ENCODE measurements at places on chromosomes 13 and 19.
A peak's percentile ranks its signal among the peaks of the same experiment; 100 is the strongest.

GRCh38 chr19:10510301-10510802, 6.9 kb downstream of the S1PR5 start:
- no peak for DNase-seq

DNA sequence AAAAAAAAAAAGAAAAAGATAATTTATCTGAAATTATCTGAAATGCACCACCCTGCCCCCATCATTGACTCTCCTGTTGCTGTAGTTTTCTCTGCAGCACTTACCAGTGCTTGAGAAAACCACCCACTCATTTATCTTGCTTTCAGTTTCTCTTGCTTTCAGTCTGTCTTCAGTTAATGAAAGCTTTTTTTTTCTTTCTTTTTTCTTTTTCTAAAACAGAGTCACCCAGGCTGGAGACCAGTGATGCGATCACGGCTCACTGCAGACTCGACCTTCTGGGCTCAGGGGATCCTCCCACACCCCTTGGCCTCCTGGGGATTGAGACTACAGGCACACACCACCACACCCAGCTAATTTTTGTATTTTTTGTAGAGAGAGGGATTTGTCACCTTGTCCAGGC, 4.3 kb upstream of the ACP5 start:
- DNase-seq: no peak

DNA sequence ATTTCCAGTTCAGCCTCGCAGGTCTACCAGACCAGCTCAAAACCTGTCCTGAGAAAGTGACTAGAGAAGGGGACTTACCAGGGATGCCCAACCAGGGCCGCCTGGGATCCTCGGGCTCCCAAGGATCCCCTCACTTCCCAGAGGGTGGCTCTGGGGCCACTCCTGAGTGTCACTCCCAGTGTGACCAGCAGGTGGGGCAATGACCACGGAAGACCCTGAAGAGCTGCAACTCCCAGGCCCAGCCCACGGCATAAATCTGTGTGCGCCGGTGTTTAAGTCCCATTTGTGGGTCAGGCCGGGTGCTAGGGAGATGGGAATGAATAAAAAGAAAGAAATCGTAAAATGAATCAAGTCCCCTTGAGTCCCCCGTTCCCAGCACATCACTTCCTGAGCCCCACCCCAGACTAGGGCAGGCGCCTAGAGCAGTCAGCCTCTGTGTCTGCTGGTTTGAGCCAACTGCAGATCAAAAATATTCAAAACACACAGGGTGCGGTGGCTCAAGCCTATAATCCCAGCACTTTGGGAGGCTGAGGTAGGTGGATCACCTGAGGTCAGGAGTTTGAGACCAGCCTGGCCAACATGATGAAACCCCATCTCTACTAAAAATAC, 10.7 kb downstream of the PTGIR start:
- DNase-seq: peak; percentile 81

GRCh38 chr13:100976993-100977392, 302.4 kb upstream of the TMTC4 start:
- no peak for DNase-seq

GRCh38 chr13:110388108-110388943, 81.2 kb downstream of the COL4A2 start:
- DNase-seq: no peak

DNA sequence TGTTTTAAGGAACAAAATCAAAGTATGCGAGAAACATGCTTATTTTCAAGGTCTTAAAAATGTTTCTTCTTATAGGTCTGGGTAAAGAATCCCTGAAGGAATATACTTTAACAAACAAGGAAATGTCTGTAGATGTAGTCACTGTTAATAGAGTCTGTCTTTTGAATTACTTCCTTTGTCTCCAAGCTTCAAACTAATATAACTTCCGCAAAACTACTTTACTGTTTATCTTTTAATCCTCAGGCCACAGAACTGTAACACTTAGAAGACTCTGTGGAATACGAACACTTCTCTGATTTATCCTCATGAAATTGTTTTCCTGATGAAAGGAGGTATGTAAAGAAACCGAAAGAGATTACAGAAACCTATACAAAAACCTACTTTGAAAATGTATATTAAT, 316.0 kb downstream of the PCDH9 start:
- DNase-seq: peak; percentile 42

- no peak for DNase-seq
These were observed 19.6 kb upstream of the SIGLEC6 start for GRCh38 chr19:51550848-51551672.

- DNase-seq: no peak
These were observed 1207.2 kb downstream of the EFNB2 start for GRCh38 chr13:105328212-105328611.

GRCh38 chr19:6358003-6358402, 3.3 kb upstream of the CLPP start:
- no peak for DNase-seq

- no peak for DNase-seq
These were observed 1.4 kb downstream of the SLC1A5 start for GRCh38 chr19:46787040-46787330.

- DNase-seq: peak; percentile 25
These were observed 61.8 kb downstream of the AKAP11 start for GRCh38 chr13:42333613-42334328.

GRCh38 chr19:50203281-50204080, at the start of gene MYH14:
Gene MYH14, plus strand, starts transcription at chr19:50203622. Its CDS starts 6,744 bp downstream, at chr19:50210366.
- DNase-seq: peak; percentile 13

GRCh38 chr19:13277104-13277809, 127.0 kb downstream of the IER2 start:
- peak; percentile 86 for DNase-seq

DNA sequence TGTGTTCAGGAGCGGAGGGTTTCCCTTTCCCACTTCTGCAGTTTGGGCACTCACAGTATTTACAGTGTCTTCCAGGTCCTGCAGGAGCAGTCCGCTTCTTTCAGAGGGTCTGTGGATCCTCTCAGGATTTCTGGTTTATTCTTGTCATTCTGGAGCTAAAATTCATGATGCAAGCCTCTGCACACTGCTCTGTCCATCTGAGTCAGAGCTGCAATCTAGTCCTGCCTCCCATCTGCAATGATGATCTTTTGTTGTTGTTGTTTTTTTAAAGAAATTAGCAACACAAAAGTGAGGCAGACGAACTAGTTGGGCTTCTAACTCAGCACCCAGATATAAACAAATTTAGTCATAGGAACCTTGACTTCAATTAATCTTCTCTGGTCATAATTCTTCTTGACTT, 86.5 kb downstream of the DLEU7 start:
- no peak for DNase-seq

DNA sequence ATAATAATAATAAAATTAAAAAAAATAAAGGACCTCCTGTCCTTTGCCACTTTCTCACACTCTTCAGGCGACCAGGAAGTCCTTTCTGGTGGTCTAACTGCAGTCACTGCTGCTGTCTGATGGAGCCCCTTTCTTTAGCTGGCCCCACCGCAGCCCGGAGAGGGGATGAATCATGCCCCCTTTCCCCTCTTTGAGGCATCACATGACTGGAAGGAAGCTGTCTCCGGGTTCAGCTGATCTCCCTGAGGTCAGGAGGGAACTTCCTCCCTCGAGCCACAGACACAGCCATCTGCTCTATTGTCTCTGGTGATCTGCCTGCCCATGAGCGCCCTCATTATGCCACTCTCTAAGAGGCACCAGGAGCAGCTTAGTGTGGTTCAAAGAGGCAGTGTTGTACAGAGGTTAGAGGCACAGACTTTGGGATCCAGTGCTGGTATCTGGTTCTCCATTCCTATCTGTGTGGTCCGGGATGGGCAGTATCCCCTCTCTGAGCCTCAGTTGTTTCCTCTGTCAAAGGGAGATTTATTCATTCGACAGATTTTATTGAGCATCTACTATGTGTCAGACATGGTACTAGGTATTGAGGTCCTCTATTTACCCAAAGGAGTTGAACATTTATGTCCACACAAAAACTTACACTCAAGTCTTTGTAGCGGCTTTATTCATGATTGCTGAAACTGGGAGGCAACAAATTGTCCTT, 30.0 kb downstream of the VAV1 start:
- peak; percentile 82 for DNase-seq

DNA sequence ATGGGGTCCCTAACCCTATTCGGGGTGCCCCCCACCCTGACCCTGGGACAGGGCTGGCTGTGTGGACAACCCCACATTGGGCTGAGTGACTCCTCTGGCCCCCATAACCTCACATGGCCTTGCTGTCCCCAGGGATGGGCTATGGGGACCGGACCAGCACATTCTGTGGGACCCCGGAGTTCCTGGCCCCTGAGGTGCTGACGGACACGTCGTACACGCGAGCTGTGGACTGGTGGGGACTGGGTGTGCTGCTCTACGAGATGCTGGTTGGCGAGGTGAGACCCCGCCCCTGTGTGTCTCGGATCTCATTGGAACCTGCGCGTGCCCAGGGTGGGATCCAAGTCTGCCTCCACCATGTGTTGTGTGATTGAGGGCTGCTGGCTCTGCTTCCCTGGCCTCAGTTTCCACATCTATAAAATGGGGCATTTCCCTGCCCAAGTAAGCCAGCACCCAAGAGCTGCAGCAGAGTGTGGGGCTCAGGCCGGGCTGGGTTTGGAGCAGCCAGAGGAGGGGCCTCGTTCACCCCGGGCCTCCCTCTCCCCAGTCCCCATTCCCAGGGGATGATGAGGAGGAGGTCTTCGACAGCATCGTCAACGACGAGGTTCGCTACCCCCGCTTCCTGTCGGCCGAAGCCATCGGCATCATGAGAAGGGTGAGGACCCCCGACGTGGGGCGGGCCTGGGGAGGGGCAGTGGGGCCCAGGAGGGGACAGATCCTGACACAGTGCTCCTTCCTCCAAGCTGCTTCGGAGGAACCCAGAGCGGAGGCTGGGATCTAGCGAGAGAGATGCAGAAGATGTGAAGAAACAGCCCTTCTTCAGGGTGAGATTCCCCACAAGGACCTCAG, 4.9 kb downstream of the PTGER1 start:
- DNase-seq: no peak

DNA sequence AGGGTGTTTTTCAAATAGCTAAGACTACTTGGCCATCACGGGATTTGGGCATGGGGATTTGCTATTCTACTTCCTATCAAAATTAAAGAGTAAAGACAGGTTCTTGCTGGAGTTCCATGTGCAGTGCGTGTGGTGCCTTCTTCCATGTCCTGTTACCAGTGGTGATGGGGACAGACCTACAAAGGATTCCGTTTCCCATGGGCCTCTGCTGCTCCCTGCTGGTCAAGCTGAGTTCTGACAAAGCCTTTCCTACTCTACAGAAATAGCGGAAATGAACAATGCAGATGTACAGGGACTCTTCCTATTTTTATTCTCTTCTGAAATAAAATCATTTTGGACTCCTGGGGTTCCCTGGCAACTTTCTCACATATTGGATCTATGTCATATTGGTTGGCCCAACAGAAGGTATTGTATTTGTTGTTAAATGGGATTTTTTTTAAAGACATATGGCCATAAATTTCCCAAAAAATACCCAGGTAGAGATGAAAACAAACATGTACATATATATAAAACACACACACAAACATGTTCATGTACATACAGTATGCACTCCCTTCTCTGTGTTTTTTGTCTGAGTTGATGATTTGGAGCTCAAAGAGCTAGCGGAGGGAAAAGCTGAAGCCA, 90.5 kb upstream of the SLC15A1 start:
- DNase-seq: peak; percentile 75

- no peak for DNase-seq
These were observed 14.3 kb upstream of the FNDC3A start for GRCh38 chr13:48961379-48961778.

DNA sequence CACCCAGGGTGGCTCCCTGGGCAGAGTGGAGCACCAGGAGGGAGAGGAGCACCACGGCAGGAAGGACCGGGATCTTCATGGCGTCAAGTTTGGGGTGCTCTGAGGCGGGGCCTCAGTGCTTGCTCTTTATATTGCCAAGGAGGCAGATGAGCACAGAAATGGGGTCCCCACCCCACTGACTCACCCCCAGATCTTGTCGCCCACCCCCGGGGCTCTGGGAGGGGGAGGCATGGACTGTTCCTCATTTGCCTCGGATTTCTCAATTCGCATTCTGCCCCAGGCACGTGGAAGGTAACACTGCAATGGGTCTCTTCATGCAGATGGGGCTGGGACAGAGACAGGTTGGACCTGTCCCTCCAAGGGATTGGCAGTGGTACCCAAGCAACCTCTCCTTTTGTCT, at the start of gene KRTDAP:
KRTDAP (minus strand) TSS at position 101 of the 400 bp plus-strand sequence; CDS start at position 79, 22 bp downstream.
- DNase-seq: no peak

GRCh38 chr19:41570639-41571112, 5.3 kb upstream of the CEACAM21 start:
- DNase-seq: peak; percentile 85

GRCh38 chr13:111129465-111130115, 14.5 kb downstream of the ARHGEF7 start:
- DNase-seq: no peak

GRCh38 chr19:52094526-52095130, 937 bp downstream of the ZNF841 start:
- DNase-seq: peak; percentile 2

Measured in kidney capillary endothelial cell (primary cell).